Stimulated activated CD4-positive, alpha-beta T cell treated with anti-CD3 and anti-CD28 coated beads, Interleukin-12 subunit alpha, Interleukin-12 subunit beta, amount 100 ng/mL, for 24 hours (primary cell): ENCODE measurements at places on chromosomes 6 and 20.

DNA sequence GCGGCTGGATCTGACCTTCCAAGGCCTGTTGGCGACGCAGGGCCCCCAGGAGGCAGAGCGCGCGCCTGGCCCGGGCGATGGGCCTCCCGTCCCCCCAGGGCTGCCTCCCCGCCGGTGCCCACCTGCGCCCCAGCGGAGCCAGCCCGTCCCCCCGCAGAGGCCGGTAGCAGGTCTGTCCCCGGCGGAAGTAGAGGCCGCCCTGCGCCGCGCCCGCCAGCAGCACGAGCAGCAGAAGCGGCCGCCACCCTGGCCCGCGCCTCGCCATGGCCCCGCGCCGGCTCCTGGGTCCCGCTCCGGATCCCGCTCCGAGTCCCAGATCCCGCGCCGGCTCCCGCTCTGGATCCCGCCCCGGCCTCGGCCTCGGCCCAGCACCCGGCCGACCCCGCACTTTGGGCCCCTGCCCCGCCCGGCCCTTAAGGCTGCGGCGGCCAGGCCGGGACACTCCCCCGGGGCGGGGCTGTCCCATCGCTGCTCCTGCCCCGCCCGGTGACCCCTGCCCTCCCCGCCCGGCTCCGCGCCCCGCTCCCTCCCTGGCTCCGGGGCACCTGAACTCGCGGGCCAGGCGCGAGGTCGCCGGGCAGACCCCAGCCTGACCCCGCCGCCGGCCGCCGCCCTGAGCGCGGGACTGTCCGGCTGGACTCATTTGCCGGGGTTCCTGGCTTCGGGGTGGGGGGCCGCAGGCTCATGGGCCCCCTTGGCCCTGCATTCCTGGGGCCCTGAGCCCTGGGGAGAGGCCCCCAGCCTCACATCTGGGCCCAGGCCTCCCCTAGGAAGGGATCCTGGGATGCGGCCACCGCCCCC lies at the start of gene CTSZ:
Gene CTSZ, minus strand, starts transcription at position 391 of the 801 bp plus-strand sequence. Its CDS starts 126 bp downstream, at position 265.
- DNase-seq = no peak

- no peak for DNase-seq
Observed at GRCh38 chr6:123990376-123990775, 186.7 kb downstream of the NKAIN2 start.

DNA sequence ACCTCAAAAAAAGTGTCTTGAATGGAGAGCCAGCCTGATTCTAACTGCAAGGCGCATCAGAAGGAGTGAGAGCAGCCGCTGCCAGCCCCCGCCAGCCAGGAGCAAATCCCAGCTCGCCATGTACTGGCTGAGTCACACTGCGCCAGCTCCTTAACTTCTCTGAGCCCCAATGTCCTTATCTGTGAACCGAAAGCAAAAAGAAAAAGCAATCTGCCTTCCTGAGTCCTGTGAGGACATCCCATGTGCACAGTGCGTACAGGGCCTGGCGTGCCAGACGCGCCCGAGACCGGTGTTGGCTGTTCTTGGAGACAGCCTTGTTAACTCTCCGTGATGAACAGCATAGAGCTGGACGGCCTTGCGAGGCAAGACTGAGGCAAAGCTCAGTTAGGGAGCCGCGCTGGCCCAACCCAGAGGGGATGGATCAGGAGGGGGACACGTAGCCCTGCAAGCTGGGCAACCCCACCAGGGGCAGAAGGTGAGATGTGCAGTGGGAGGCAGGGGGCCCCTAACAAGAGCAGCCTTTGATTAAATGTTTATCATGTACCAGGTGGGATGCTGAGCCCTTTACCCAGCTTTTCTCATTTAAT lies 122.7 kb downstream of the AGPAT4 start:
- no peak for DNase-seq

DNA sequence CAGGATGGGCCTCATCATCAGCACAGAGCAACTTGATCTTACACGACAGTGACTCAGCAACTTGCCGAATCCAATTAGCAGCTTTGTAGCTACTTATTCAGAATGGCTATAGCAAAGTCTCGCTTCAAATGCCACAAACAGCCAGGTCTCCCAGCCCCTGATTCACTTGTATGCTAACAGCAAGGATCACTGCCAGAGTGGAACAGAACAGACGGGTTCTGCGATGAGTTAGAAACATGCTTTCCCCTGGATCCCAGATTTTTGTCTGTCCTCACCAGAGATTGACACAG lies 254.4 kb downstream of the NRN1 start:
- no peak for DNase-seq

DNA sequence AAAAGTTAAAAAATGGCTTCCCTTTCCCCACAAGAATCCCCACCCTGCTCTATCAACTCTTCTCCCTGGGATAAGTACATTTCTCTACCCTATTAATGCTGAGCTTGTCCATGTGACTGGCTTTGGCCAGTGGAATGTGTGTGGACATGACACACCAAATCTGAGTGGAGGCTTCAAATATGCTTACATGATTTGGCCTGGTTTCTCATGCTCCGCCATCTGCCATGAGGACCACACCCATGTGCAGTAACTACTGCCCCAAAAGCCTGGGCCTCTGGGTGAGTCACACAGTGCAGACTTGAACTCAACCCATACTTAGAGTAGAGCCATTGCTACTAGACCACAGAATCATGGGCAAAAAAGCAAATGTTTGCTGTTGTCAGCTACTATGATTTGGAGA lies 65.4 kb downstream of the PRND start:
- DNase-seq = no peak
